GDM1 (cell line): ENCODE measurements at places on chromosomes 16 and 17.

- no peak for DNase-seq
Observed at GRCh38 chr17:82876602-82877379, 37.0 kb upstream of the ZNF750 start.

GRCh38 chr17:36525113-36525512 is 9.6 kb downstream of the MYO19 start:
- DNase-seq = no peak

DNA sequence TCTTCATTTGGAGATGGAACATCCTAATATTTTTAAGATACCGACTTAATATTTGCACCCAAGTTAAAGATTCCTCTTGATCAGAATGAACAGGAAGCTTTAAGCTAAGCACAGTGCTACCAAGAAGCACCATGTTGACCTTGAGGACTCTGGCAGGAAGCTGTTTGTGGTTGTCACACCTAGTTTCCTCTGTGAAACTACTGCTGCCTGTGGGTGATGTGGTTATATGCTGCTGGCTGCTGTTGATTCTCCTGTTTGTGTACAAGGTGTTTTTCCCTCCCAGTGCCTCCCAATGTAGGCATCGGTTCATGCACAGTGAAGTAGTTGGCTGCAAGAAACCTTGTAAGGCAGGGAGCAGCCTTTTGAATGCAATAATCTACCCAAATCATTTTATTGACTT is 23.4 kb downstream of the RBL2 start:
- DNase-seq = no peak

DNA sequence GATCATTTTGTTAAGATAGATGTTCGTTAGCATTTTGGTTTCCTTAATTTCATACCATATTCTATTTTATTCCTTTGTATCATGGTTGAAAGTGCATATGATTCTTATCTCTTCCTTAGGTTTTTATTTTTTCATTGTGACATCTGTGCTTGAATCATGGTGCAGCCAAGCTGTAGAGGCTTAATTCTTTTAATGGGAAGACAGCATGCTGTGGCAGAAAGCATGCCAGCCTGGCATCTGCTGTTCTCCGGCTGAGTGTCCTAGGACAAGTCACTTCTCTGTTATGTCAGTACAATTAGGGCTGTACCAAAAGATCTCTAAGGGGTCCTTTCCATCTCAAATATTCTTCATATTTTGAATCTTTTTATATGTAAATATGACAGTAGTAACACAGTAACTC is 68.5 kb upstream of the PMFBP1 start:
- no peak for DNase-seq

DNA sequence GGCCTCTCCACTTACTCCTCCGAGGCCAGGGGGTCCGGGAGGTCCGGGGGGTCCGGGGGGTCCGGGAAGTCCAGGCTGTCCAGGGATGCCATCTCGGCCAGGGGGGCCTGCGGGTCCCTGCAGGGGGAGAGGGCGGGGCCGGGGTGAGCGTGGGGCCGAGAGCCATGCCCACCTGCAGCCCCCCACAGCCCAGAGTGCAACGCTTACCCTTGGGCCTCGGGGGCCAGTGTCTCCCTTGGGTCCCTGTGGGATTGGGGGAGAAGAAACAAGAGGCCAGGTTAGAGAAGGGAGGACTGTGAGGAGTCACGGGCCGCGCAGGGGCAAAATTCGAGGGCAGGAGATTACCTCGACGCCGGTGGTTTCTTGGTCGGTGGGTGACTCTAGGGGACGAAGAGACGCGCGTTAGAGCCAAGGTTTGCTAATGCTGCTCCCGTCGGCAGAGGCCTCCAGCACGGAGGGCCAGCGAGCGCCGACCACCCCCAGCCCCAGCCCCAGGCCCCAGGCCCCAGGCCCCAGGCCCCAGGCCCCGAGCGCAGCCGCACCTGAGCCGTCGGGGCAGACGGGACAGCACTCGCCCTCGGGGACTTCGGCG is 2.1 kb downstream of the COL1A1 start:
- no peak for DNase-seq

GRCh38 chr17:42142371-42142896 is 12.4 kb downstream of the RAB5C start:
- no peak for DNase-seq

DNA sequence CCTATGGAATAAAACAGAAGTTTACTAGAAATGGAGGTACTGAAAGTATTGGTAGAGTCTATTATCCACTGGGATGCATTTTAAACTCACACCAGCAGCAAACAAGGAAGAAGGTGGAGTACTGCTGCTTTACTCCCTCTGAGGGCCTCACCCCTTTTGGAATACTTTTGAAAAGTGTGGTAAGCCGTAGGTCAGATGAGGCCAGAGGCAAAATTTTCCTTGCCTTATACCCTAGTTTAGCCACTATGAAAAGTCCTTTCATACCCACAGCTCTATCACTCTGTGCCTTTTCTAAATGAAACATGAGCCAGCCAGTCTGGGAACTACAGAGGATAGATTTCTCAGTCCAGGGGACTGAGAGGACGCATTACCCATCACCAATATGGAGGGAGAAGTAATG is 14.0 kb downstream of the GDE1 start:
- no peak for DNase-seq

GRCh38 chr17:76199469-76199868 is 40.8 kb downstream of the RNF157 start:
- DNase-seq = no peak

- no peak for DNase-seq
Observed at GRCh38 chr16:28938721-28939120, 7.0 kb downstream of the CD19 start.

GRCh38 chr17:62823111-62823893 is 15.2 kb upstream of the MARCHF10 start:
- no peak for DNase-seq

- peak; percentile 81 for DNase-seq
Observed at GRCh38 chr16:12459391-12460063, 344.2 kb downstream of the CPPED1 start.

DNA sequence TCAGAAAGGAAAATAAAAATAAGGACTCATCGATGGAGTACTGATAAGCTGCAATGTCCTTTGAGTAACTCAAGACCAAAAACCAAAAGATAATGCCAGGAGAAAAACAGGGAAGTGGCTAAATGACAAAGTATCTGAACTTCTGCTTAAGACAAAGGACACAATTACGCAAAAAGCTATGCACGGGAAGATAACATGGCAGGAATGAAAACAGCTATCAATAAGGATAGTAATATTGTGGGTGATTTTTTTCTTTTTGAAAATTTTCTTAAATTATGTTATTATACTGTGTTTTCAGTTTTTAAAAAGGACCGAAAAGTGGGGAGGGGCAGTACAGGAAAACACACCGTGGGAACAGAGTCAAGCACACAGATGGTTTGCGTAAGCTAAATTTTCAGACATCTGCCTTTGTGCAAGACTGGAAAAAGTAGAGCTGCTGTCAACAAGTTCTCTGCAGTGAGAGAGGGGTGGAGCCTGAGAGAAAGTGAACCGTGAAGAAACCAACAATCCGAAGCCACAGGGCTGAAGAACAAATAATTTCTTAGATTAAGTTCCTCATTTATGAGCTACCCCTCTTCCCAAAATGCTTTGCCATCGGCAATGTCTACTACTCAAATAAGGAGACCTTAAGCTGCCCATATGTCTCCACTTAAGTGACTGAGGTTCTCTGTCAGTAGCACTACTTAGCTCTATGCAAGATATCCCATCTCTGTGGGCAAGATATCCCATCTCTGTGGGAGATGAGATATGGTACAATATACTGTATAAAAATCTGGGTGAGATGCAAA is 99.9 kb upstream of the CORO6 start:
- DNase-seq = peak; percentile 75

DNA sequence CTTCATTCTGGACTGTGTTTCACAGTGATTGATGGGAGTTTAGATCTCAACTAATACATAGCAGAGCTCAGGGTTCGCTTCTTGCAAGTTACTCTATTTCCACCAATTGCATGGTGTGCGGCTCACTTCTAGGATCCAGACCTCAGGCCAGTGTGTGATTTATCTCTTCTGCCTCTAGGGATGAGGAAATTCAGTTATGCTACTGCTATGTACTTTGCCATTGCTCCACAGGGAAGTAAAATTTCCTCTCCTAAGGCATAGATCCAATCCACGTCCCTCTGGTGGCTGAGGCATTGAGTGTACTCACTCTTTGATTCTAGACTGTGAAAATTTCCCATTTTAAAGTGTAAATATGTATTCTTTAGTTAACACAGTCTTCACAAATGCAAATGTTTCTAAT is 214.1 kb downstream of the HS3ST3B1 start:
- no peak for DNase-seq

- DNase-seq = no peak
Observed at GRCh38 chr16:31134625-31135534, 647 bp downstream of the PRSS8 start.

- DNase-seq = no peak
Observed at GRCh38 chr16:12474047-12474446, 329.6 kb downstream of the CPPED1 start.

DNA sequence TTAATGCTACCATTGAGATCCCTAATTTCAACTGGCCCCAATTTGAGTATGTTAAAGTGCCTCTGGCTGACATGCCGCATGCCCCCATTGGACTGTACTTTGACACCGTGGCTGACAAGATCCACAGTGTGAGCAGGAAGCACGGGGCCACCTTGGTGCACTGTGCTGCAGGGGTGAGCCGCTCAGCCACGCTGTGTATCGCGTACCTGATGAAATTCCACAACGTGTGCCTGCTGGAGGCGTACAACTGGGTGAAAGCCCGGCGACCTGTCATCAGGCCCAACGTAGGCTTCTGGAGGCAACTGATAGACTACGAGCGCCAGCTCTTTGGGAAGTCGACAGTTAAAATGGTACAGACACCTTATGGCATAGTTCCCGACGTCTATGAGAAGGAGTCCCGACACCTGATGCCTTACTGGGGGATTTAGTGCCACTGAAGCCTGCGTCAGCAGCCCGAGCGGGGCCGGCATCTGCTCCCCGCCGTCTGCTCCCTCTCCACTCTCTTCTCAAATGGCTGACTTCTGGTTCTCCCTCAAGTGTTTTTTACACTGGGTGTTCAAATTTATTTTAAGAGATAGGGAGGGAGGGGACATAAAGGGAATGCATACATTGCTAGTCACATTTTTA is 22.9 kb downstream of the DUSP14 start:
- no peak for DNase-seq
